ENCODE measurements at places on chromosomes 16 and 17.

- peak; percentile 48 for DNase-seq
Measured at GRCh38 chr17:8964801-8965393, 610 bp downstream of the PIK3R5 start.

GRCh38 chr16:13042291-13042685 lies 140.9 kb downstream of the SHISA9 start:
- no peak for DNase-seq

GRCh38 chr17:7716901-7717755 lies at the start of gene DNAH2:
DNAH2 (plus strand) TSS chr17:7717744; CDS start chr17:7719735, 1,991 bp downstream.
- no peak for DNase-seq

DNA sequence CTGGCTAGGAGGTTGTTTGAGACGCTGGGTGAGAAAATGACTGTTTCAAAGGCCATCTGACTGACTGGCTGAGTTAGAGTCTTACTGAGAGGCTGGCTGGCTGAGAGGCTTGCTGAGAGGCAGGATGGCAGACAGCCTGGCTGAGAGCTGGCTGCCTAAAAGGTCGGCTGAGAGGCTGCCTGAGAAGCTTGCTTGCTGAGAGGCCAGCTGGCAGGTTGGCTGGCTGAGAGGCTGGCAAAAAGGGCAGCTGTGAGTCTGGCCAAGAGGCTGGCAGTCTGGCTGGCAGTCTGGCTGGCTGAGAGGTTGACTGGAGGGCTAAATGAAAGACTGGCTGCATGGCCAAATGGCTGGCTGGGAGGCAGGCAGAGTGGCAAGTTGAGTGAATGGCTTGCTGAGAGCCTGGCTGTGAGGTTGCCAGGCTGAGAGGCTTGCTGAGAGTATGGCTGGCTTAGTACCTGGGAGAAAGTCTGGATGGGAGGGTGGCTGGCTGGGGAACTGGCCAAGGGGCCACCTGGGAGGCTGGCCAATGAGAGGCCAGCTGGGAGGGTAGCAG lies 35.3 kb upstream of the ACSM2B start:
- no peak for DNase-seq

- DNase-seq, result no peak
Measured at GRCh38 chr17:29131814-29132682, 48.1 kb downstream of the MYO18A start.

DNA sequence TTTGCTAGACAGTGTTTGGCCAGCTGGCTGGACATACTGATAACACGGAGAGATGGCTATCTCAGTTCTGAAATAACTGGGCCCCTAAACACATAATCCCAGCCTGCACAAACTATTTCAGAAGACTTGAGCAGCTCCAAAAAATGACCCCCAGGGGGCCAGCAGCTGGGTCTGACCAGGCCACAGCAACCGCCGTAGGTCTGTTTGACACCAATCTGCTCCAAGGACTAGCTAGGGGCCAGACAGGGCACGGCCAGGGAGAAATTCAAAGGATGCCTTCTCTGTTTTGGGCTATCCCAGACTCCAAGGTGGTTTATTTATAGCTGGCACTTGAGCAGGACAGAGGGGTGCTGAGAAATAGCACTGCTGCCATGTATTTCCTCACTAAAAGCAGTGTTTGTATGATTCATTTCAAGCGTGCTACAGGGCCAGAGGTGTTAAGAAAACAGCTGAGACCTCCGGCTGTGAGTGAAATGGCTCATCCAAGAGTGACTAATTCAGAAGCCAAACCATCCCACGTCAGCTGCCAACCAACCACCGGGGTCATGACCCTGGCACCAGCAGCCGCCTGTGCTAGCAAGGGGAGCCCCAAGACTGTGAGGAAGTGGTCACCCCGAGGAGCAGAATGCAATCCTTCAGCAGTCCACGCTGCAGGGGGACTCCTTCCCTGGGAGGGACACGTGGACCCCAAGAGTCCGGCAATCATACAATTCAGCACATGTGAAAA lies 5.7 kb downstream of the GGA2 start:
- peak; percentile 45 for DNase-seq
